CD4-positive, alpha-beta T cell treated with Interleukin-15 for 1 hour (primary cell): ENCODE measurements at places on chromosomes 3 and 15.

DNA sequence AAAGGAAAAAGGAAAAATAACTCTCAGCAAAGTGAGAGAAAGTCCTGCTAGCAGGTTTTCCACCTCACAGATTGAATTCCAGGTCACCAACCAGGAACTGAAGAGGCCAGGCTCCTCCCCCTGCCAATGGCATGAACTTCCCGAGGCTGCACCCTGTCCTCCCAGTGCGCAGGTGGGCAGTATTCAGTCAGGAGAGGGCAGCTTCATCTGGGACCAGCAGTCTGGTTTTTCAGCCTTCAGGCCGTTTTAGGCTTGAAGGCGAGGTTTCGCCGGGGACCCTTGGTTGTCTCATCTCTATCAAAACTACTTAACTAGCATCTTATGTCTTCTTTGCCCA lies 41.2 kb downstream of the TRAT1 start:
- no peak for DNase-seq

- DNase-seq = no peak
Observed at GRCh38 chr3:66269411-66269810, 48.6 kb downstream of the SLC25A26 start.

DNA sequence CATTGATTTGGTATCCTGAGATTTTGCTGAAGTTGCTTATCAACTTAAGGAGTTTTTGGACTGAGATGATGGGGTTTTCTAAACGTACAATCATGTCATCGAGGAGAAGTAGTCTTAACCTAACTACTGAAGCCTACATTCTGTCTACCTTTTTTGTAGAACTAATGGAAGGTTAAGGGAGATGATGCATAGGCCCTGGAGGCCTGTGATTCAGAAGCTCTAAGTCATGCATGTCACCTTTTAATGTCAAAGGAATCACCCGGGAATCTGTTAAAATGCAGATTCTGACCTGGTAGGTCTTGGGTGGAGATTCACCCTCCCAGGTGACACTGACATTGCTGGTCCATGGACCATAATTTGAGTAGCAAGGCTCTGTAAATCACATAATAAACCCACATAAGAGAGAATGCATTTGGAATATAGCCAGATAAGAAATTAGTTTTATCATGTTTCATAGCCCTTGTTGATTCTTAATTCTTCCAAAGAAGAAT lies 64.9 kb downstream of the GHSR start:
- no peak for DNase-seq

DNA sequence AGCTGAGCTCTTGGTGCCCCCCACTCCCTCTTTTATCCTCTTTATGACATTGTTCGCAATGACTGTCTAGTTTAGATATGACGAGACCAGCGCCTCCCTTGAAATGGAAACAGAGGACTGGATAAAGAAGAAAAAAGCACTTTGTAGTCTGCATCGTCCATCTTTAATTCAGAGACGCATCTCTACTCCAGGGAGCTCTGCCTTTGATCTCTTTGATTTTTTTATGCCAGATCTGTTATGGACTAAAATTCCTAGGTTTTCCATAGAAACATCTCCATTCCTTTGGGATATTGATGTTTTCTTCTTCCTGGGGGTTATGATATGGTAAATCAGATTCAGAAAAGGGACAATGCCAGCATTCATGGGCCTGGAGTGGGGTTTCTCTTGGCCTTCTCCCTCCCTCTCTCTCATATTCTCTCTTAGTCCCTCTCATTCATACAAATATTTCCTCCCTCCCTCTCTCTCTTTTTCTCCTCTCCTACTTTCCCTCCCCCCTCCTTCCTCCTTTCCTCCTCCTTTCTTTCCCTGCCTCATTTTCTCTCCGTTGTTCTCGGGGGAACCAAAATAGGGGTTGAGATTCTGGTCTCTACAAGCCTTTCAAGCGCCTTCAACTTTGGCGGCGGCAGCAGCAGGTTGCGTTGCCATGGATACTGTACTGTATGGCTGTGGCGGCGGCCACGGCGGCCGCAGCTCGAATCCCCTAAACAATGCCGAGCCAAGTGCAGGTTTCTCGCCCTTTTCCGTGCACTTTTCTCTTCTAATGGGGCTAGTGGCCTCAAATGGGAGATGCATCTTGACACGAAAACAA lies 45.5 kb downstream of the ZIC4 start:
- DNase-seq = no peak
